ENCODE measurements at places on chromosomes 3 and 15.
A peak's percentile ranks its signal among the peaks of the same experiment; 100 is the strongest.

DNA sequence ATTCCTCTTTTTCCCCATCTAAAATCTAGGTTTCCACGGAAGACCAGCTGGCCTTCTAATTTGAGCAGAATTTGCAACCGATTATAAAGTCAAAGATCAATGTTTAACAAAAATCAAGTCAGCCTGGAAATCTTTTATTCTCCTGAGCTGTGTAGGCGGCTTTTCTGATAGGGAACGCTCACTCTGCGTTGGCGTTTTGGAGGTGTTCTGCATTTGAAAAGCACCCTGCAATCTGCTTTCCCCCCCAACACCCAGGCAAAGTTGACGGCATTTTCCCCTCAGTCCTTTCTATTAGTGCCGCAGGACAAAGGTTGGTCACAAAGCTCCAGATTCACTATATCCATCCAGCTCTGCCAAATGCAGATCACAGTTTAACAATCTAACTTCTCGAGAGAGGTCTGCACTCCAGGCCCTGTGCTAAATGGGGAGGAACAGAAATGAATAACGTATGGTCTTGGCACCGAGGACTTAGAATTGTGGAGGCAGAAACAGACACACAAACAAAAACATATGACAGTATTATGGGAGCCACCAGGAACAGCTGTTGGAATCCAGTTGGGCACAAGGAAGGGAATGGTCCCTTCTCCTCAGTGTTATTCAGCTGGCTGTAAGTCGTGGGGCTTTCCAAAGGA is 50.4 kb upstream of the LARS2 start:
- DNase-seq, result peak; percentile 9

DNA sequence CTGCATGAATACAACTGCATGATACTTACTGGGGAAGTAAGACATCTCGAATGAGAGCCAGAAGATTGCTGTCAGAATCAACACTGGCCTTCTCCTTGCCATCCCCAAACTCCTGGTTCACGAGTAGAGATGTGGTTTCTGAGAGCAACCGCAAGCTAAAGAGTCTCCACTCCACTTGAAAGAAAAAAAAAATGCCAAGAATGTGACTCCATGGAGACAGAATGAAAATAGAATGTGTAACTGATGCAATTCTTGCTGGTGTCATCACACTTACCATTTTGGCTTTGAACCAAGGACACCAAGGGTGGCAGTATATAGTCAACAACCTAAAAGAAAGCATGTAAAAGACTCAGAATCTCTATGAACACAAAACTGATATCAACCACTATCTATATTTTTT is 280.4 kb downstream of the ULK4 start:
- DNase-seq, result no peak

DNA sequence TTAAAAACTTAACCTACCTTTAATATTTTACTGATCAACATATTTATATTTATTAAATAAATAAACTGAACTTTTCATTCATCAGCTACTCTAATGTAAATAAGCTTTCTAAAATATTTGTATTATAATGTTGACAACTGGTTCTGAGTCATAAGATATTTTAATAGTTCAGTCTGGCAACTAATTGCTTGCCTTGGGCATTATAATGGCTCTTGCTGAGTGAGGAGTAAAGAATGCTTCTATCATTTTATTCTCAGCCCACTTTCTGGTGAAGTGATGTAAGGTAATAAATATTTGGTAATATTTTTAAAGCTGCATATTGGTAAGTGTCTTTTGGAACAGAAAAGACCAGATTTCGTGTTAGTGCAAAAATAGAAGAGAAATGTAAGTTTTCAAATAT is 81.5 kb downstream of the DIPK2A start:
- no peak for DNase-seq

DNA sequence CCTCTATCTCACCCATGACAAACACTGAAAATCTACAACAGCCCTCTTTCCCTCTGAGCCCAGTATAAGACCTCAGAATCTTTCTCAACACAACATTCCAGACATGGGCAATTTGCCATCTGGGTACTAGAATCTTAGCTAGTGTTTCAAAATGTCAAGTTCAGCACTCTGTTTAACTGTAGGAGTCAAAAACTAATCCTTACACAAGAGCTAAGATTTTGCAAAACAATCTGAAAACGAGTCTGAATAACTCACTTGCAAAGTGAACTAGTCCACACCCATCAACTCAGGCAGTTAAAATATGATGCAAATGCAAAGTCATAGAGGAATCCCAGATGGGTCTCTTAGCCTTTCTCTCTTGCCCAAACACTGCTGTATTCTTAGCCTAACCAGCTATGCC is 67.8 kb downstream of the GPR176 start:
- no peak for DNase-seq

DNA sequence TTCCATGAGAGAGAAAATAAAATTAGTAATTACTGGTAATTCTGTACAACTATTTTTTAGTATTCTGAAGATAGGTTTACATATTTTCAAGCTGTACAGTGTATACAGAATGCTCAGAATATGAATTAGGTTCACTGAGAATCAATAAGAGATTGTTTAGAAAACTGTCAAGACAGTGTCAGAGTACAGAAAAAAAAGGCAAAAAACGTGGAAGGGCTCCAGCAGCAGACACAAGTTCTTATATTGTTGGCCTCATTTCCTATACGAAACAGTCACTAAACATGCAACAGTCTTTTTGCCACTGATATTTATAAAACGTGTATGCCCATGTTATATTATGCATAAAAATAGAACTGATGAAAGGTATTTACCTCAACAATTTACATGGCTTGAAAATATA is 103.9 kb downstream of the ISL2 start:
- no peak for DNase-seq

- no peak for DNase-seq
These were observed 173.2 kb upstream of the PRICKLE2 start for GRCh38 chr3:64398476-64398875.

- DNase-seq, result no peak
These were observed 108.4 kb downstream of the SHQ1 start for GRCh38 chr3:72739531-72740466.

Measured in cerebellar nuclear complex (tissue), 1 donor.